Stimulated activated CD8-positive, alpha-beta memory T cell treated with anti-CD3 and anti-CD28 coated beads, Interleukin-12 subunit alpha, Interleukin-12 subunit beta, amount 100 ng/mL, for 4 hours (primary cell): ENCODE measurements at places on chromosomes 7 and 10.

GRCh38 chr7:142228537-142229104, 29.2 kb downstream of the PRSS58 start:
- no peak for DNase-seq

- DNase-seq, result no peak
Measured at GRCh38 chr7:25913598-25914224, 238.3 kb upstream of the NFE2L3 start.

DNA sequence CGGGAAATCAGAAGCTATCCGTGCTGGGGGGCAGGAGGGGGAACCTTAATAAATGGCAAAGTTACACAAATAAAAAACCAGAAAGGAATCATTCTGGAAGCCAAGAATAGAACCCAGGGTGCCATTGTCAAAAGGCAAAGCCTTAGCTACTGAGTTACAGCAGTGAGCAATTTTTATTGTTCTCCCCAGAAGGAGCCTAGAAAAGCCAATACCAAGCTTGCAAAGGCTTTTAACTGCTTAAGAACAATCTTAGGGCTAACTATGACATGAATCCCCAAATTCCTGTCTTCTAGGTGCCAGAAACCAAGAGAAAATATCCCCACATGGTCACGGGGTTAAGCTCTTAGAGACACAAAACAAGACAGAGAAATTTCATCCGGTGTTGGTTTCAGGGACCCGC, 482.7 kb downstream of the CCSER2 start:
- DNase-seq, result no peak

DNA sequence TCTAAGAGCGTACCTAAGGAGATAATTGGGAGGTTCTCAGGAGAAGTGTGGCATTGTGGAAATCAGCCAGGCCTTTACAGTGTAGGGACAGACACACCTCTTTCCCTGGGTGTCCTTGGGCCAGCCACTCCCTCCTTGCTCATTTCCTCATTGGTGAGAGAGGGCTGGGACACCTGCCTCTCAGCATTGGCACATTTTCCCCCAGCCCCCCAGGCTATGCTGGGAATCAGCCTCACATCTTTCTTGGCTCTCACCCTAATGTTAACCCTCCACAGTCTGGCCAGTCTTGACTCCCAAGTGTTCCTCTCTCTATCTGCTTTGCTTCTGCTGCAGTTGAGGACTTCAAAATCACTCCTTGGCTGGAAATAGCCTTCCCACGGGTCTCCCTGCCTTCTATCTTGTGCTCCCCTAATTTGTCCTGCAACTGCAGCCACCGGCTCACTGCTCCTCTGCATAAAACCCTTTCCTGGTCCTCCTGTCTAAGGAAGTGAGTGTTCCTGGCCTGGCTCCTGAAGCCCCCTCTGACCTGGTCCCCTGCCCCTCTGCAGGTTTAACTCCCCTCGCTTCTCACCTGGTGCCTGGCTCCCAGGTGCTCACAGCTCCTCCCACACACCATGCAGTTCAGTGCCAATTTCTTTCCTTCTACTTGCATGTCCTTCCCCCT, 15.8 kb downstream of the TBXAS1 start:
- DNase-seq, result no peak

DNA sequence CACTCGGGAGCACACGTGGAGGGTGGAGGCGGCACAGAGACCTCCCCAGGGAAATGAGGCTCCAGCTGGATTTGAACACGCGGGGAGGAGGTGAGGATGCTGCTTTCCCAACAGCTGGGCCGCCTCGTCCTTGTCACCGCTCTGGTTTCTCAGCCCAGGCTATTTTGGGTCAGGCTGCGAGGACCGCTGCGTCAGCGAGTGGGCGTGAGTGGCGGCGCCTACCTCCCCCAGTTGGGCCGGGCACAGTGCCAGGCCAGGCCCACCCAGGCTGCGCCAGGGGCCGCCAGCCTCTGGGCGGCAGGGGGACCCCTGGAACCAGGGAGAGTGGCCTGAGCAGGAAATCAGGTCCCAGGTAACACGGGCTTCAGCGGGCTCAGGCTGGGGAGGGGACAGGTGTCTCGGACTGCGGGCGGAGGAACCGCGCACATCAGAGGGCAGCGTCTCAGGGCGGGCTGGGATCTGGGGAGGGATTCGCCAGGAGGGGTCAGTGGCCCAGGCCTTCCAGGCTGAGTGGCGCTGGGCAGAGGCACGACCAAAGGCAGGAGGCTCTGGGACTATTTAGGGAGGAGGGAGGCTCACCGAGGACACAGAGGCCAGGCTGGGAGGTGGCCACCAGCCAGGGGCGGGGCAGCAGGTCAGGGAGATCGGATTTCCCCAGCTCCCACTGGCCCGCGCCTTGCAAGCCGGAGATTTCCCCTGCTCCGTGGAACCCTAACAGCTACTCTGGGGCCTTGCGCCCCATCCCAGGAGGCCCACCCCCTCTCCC, 125.2 kb upstream of the RET start:
- no peak for DNase-seq

DNA sequence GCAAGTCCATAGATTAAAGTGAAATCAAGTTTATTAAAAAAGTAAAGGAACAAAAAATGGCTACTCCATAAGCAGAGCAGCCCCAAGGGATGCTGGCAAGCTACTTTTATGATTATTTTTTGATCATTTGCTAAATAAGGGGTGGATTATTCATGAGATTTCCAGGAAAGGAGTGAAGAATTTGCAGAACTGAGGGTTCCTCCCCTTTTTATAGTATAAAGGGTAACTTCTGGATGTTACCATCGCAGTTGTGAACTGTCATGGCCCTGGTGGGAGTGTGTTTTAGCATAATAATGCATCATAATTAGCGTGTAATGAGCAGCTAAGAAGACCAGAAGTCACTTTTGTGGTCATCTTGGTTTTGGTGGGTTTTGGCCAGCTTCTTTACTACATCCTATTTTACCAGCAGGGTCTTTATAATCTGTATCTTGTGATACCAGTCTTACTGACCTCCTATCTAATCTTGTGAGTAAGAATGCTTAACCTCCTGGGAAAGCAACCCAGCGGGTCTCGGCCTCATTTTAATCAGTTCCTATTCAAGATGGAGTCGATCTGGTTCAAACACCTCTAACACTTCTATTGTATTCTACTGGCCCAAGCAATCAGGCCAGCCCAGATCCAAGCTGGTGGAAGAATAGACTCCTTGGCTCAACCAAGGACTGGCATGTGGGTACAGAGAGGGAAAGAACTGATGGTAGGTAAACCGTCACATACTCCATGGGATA, 87.9 kb upstream of the NPSR1 start:
- no peak for DNase-seq

GRCh38 chr7:114973147-114973546, 51.3 kb downstream of the MDFIC start:
- no peak for DNase-seq

DNA sequence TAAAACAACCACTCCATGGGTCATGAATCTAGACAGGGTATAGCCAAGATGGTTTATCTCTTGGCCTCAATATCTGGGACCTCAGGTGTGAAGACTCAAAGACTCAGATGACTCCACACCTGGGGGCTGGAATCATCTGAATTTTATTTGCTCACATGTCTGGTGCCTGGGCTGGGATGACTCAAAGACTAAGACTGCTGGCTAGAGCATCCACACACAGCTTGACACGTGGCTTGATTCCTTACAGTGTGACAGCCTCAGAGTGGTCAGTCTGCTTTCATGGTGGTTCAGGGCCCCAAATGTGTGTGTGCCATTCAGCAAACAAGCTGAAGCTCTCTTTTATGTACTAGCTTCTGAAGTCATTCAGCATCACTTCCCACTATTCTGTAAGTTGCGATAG, 333.7 kb downstream of the RNLS start:
- DNase-seq, result no peak

DNA sequence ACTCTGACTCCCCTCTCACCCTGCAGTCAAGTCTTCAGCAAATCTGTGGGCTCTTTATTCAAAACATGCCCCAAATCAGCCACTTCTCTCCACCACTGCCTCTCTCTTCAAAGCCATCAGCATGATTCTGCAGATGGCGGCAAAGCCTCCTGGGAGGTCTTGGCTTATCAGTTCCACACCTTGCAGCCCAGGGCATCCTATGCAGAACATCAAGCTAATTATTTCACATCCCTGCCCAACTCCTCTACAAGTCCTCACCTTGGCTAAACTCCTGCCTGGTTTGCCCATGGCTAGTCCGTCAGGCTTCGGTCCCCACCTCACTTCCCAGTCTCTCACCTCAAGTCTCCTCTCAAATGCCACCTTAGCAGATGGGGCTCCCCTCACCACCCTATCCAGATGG, 70.2 kb downstream of the PIP4K2A start:
- DNase-seq, result no peak

- no peak for DNase-seq
Measured at GRCh38 chr10:79434223-79434687, 11.2 kb downstream of the ZCCHC24 start.

- no peak for DNase-seq
Measured at GRCh38 chr10:23897267-23897666, 311.7 kb upstream of the KIAA1217 start.

DNA sequence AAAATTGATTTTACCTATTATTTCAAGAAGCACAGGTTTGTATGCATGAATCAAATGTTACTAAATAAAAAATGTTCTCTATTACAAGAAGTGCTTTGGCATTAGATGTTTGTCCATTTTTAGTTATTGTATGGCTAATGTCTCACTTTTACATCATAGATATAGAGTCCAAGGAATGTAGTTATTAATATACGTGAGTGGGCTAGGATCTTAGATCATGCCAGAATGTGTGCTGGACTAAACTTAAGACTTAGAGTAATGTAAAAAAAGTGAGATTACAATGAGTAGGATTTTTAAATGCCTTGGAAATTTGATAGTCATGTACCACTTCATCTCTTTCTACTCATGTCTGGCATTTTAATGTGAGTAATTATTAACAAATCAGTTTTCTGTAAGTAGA, 196.6 kb downstream of the ARL4A start:
- no peak for DNase-seq

GRCh38 chr7:28596245-28596935, 184.1 kb downstream of the CREB5 start:
- DNase-seq, result no peak

GRCh38 chr7:29565224-29565630, 1.6 kb downstream of the PRR15 start:
- DNase-seq, result no peak

DNA sequence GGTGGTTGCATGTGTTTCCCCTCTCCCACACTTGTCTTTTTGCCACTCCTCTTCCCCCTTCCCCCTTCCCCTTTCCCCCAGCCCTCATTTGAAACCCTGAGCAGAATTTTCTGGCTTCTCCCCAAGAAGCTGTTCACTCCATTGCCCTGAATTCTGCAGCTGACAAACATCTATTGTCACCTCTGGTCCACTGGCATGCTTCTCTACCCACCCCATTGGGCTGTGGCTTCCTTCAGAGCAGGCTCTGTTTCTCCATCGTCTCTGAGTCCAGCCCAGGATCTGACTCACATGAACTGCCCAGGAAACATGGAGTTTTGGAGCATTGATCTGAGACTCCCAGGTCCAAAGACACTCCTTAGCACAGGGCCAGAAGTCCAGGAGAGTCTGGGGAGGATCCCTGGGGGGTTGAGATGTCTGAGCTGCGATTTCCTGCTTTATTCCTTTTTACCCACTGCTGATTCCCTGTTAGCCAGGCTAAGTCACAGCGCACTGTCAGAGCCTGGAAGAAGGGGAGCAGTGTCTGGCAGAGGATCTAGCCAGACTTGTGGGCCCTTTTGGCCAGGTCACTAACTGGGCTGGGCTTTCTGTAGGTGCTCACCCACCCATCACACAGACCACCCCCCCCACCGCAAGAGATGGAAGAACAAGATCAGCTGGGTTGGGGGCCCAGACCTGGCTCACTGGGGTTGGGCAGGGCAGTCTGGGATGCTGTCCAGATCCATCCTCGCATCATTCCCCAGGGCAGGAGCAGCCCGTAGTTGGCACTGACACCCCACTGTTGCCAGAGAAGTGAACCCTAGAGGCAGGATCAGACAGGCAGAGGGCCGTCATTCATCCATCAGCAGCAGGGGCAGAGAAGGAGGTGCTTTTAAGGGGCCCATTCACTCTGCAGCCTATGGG, 3.5 kb downstream of the CHAT start:
- no peak for DNase-seq

DNA sequence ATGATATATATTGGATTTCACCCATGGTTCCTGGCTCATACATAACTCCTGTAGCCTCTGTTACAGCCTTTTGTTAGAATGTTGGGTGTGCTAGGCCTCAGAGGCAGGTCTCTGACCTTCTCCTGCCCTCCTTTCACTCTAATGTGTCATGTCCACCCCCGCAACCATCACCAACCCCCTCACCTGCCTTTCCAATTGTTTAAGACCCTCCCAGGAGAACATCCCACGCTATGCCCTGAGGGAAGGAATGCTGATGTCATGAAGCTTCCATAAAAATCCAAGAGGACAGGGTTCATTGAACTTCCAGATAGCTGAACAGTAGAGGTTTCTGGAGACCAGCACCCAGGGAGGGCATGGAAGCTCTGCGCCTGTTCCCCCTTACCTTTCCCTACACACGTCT, 30.8 kb upstream of the C10orf67 start:
- DNase-seq, result no peak

- no peak for DNase-seq
Measured at GRCh38 chr7:159070431-159071148, 74.1 kb downstream of the VIPR2 start.

- DNase-seq, result no peak
Measured at GRCh38 chr7:65268782-65269149, 104.9 kb upstream of the ZNF92 start.

DNA sequence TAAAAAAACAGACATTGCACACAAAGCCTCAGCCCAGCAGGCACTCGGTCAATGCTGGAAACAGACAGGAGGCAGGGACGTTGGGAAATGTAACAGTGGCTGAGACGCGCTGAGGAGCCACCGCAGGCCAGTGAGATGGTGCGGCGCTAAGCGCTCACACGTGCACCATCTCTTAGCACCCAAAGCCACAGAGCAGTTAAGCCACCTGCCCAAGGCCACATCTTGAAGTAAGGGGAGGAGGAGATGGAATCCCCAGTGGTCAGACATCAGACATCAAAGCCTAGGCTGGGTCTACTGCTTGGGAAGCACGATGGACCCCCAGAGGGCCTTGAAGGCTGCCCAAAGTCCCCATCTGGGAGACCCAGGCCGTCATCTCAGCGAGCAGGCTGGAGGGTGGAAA, 15.6 kb downstream of the LAT2 start:
- no peak for DNase-seq

DNA sequence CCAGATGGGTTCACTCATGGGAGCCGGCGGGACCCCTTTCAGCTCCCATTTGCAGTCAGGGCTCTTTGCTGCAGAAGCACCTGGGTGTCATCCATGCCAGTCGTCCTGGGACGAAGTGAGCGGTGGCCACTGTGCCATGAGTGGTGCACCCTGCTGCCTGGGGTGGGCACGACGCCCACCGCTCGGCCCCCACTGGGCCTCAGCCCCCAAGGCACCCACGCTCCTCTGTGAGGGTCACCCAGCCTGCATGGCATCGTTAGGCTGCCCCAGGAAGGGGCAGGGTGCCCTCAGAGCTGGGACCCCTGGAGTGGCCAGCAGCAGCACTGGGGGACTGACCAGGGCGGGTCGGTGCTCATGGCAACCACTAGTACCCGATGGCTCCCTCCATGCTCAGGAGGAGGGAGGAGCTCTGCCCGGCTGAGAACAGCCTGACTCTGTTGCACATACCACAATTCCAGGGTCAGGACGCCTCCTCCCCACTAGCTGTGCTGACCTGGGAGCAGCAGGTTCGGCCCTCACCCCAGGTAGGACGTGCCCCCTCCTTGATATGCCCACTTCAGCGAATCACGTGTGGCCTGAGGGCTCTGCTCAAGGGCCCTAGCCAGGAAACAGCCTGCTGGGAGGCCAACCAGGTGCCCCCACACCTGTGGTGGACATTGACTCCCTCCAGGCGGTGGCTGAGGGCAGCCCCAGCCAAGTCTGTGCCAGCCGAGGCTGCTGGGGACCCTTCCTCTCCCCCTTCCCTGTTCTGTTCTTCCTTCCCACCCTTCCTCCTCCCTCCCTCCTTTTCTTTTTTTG, 28.5 kb upstream of the CFAP46 start:
- DNase-seq, result no peak

GRCh38 chr7:69434398-69434815, 163.9 kb upstream of the AUTS2 start:
- DNase-seq, result no peak
